ENCODE measurements at places on chromosomes 6 and 20. TPM values are rescaled to one million over a fixed set of nuclear protein-coding genes. Genes with fewer than 3 reads are reported as not detected.

TCF21 gene
- total RNA-seq = 1.0 TPM

B3GALT4 gene
- 11.1 TPM for total RNA-seq

CD40 gene
- 17.0 TPM for total RNA-seq

ADA gene
- 11.5 TPM for total RNA-seq

RAMACL gene
- 13.4 TPM for total RNA-seq

DNMT3B gene
- total RNA-seq = 2.0 TPM

GRCh38 chr20:13771853-13772453 is 12.8 kb downstream of the ESF1 start:
- H3K4me1 ChIP-seq = no peaks in the 10 kb centered on the region
- no peak overlapping the region for H3K4me3 ChIP-seq
- H3K27me3 ChIP-seq = no peaks in the 10 kb centered on the region
- no peak for DNase-seq
- H3K36me3 ChIP-seq = no peaks in the 10 kb centered on the region

DNA sequence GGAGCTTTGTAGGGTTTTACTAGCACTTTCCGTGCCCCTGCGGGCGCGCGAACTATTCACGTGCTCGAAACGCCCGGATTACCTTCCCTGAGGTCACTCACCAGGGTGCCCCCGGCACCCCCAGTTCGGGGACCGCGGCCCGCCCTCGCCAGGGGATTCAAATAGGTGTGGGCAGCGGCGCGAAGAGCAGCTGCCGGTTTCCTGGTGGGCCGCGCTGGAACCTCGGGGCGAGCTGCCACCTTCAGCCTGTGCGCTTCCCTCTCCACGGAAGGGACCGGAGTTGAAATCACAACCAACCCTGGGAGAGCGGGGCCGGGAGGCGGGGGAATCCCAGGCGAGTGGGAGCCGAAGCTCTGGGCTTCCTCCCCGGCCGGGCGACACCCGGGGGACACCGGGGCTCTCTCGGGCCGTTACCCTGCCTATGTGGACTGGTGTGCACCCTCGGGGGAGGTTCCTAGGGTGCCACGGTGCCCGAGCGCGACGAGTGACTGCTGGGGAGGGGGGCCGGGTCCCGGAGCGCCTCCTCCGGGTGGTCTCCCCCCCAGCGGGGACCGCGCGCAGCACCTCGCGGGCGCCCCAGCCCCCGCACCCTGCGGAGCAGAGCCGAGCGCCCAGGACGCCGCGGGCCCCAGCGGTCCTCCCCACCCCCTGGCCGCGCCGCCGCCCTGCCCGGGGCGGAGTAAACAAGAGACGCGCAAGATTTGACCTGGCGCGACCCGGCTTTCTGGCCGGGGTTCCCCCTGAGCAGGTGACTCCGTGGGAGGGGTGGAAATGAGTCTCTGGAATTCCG is 2.1 kb upstream of the HIVEP2 start:
- peak overlapping the region; percentile 99 for H3K4me3 ChIP-seq
- H3K36me3 ChIP-seq = no peaks in the 10 kb centered on the region
- no peaks in the 10 kb centered on the region for H3K4me1 ChIP-seq

DNA sequence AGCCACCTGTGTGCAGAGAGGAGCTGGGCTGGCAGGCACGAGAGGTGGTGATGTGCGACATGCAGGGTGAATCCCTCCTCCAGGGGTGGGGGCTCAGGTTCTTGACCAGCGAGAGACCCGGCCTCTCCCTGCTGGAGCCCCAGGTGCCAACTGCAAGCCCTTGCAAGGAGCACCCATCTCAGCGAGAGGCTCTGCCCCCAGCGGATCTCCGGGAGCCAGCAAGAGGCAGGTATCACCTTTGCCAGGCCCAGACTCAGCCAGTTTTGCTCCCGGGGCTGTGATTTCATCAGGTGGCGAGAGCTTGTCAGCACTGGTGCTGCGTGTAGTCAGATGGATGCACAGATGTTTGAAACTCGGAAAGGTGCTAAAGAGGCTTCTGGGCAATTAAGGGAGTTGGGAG is 87.7 kb downstream of the TFAP2C start:
- peak; percentile 64 for DNase-seq
- no peaks in the 10 kb centered on the region for H3K27me3 ChIP-seq
- H3K4me3 ChIP-seq = no peak overlapping the region
- peak overlapping the region; percentile 8 for H3K27ac ChIP-seq

GRCh38 chr6:88492824-88493223 is 326.7 kb upstream of the CNR1 start:
- H3K4me1 ChIP-seq = no peaks in the 10 kb centered on the region
- no peaks in the 10 kb centered on the region for H3K27me3 ChIP-seq
- H3K4me3 ChIP-seq = no peak overlapping the region
- no peak overlapping the region for H3K27ac ChIP-seq
- no peaks in the 10 kb centered on the region for H3K36me3 ChIP-seq

- peak overlapping the region; percentile 79 for H3K27ac ChIP-seq
- no peak for DNase-seq
- H3K36me3 ChIP-seq = no peaks in the 10 kb centered on the region
- peaks cover 31% of the 10 kb centered on the region for H3K4me1 ChIP-seq
- peak overlapping the region; percentile 77 for H3K4me3 ChIP-seq
- H3K27me3 ChIP-seq = no peaks in the 10 kb centered on the region
Observed at GRCh38 chr20:57393321-57394120, 2.3 kb downstream of the RBM38 start.

GRCh38 chr20:53828682-53829254 is 235.1 kb upstream of the ZNF217 start:
- H3K4me3 ChIP-seq = peak overlapping the region; percentile 34
- DNase-seq = peak; percentile 43
- H3K4me1 ChIP-seq = no peaks in the 10 kb centered on the region

DNA sequence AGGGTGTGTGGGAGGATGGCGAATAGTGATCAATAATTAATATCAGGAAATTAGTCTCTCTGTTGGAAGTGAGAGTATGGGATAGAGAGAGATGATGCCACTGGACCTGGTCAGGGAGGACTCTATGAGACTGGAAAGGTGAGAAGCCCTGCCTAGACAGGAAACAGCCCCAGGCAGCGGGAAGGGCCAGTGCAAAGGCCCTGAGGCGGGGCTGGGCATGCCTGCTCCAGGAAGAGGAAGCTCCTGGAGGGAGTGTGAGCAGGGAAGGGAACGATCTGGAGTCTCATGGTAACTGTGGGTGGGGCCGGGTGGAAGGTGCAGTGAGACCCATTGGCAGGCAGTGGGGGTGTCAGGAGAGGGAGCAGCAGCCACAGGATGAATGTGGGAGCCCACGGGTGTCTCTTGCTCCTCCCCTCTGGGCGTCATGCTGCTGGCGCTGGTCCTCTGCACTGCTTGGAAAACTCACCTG is 1.8 kb upstream of the CST3 start:
- no peaks in the 10 kb centered on the region for H3K36me3 ChIP-seq
- no peak overlapping the region for H3K27ac ChIP-seq
- DNase-seq = no peak
- H3K4me1 ChIP-seq = peaks cover 12% of the 10 kb centered on the region
